ENCODE measurements at places on chromosomes 5 and 9. TPM values are rescaled to one million over a fixed set of nuclear protein-coding genes. Genes with fewer than 3 reads are reported as not detected.

CAMLG gene
- 46.0 TPM for total RNA-seq

AIF1L gene
- total RNA-seq, result 16.4 TPM

ZFYVE16 gene
- 32.5 TPM for total RNA-seq

FRRS1L gene
- total RNA-seq, result not detected

SPACA9 gene
- 1.6 TPM for total RNA-seq

ZFP2 gene
- 0.65 TPM for total RNA-seq

OR1N1 gene
- total RNA-seq, result not detected

PRPF4 gene
- total RNA-seq, result 27.0 TPM

TPRN gene
- 5.5 TPM for total RNA-seq

TMEM252 gene
- not detected for total RNA-seq

GPR150 gene
- total RNA-seq, result 0.30 TPM

SPINK4 gene
- not detected for total RNA-seq

UBE2QL1 gene
- total RNA-seq, result under 0.01 TPM

CD180 gene
- not detected for total RNA-seq

GPR151 gene
- not detected for total RNA-seq

LCN15 gene
- not detected for total RNA-seq

LHFPL2 gene
- total RNA-seq, result 49.2 TPM

SMC5 gene
- total RNA-seq, result 19.8 TPM

SMIM23 gene
- total RNA-seq, result not detected

RANBP17 gene
- total RNA-seq, result 20.1 TPM

MARVELD2 gene
- total RNA-seq, result 4.0 TPM

SLC6A18 gene
- not detected for total RNA-seq

SH3RF2 gene
- total RNA-seq, result 2.6 TPM

MBLAC2 gene
- total RNA-seq, result 5.9 TPM

KCTD16 gene
- 0.61 TPM for total RNA-seq

SPAG8 gene
- 0.32 TPM for total RNA-seq

BRINP1 gene
- total RNA-seq, result not detected

KIF4B gene
- 0.30 TPM for total RNA-seq

ZNF883 gene
- total RNA-seq, result 0.32 TPM

WNT8A gene
- not detected for total RNA-seq

CCNJL gene
- total RNA-seq, result 6.2 TPM

DAB2IP gene
- 11.6 TPM for total RNA-seq

PCDHA10 gene
- total RNA-seq, result 0.15 TPM

HDAC3 gene
- 50.3 TPM for total RNA-seq

HRH2 gene
- total RNA-seq, result not detected

DIPK1B gene
- 201 TPM for total RNA-seq

FAM221B gene
- total RNA-seq, result not detected

ADAMTS19 gene
- not detected for total RNA-seq

LRRC70 gene
- 27.7 TPM for total RNA-seq

LHX3 gene
- total RNA-seq, result not detected

TOPORS gene
- total RNA-seq, result 43.2 TPM

TLR4 gene
- total RNA-seq, result 32.8 TPM

PCDHGB5 gene
- 6.1 TPM for total RNA-seq

COL27A1 gene
- 6.7 TPM for total RNA-seq

DRD1 gene
- not detected for total RNA-seq

HACD4 gene
- 2.6 TPM for total RNA-seq

ADCY2 gene
- not detected for total RNA-seq

IRX1 gene
- total RNA-seq, result under 0.01 TPM

SH3GL2 gene
- total RNA-seq, result not detected

NIPAL4 gene
- total RNA-seq, result not detected

SPATA31C1 gene
- not detected for total RNA-seq

WDR38 gene
- total RNA-seq, result not detected

SLC2A8 gene
- 9.4 TPM for total RNA-seq

IL9 gene
- total RNA-seq, result not detected

BRD8 gene
- 43.6 TPM for total RNA-seq

WNK2 gene
- not detected for total RNA-seq

Measured in epithelial cell of umbilical artery (primary cell).